ENCODE measurements at places on chromosomes 1 and 21.

- no peak for DNase-seq
These were observed 312 bp downstream of the ARNT start for GRCh38 chr1:150876119-150876454.

DNA sequence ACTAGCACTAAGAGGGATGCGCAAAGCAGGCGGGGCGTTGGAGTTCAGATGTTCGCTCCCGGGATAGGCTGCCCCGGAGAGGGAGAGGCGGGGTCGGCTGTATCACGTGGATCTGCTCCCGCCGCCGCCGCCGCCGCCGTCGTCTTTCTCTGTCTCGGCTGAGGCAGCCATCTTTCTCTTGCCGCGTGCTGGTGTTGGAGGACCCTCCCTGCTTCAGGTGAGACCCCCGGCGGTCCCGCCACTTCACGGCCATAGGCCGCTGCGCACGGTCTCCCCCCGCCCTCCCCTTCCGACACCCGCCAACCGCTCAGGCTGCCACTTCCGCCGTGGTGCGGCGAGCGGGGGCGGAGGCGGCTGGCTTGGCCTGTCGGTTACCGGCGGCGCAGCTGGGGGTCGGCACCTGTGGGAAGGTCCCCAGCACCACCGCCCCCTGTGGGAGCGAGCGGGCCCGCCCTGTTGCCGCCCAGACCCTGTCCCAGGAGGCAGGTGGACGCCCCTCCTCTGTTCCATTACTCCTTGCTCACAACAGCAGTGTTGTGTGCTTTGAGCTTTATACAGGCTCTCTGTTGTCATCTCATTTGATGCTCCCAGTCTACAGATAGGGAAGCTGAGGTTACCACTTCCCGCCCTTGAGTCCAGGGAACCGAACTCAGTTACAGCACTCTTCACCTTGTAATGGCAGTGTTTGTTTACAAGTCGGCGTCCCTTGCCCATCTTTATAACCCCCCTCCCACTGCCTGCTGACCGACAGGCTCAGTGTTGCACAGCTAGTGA is at the start of gene BTF3L4:
Gene BTF3L4 (plus strand): TSS at position 133 of the 774 bp plus-strand sequence. CDS start 3,553 bp downstream, outside the sequence.
- DNase-seq = peak; percentile 79

DNA sequence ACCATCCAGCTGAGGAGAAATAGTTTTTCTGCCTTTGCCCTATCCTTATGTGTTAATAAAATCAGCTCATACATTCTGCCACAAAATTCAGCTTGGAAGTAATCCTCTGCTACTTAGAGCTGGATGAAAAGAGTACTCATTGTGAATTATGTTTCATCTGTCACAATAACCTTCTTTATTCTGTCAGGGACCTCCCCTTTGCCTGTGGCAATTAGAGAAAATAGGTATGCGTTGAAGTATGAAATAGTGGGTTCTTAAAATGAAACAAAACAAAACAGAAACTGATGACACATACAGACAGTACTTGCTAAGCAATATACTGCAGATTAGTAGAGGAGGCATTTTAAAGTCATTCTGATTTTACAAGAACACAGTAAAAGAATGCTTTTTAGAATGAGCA is 578.5 kb downstream of the USP25 start:
- no peak for DNase-seq

- DNase-seq = no peak
These were observed 280.5 kb upstream of the SGIP1 start for GRCh38 chr1:66253330-66253921.

DNA sequence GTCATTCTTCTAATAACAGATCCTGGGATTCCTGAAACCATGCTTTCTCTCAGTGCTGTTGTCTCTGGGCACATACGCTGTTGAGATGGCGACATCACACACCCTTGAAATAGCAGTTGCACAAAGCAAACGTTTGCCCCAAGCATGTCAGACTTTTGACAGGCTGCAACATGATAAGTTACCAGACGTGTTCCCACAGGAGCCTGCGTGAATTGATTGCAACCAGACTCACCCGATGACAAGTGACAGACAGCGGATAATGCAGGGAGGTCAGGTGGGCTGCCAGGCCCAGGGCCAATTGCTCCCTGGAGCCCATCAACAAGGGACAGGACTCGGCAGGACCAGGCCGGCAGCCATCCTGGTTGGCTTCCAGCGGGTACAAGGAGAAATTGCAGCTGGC is 310.9 kb downstream of the SIPA1L2 start:
- no peak for DNase-seq

DNA sequence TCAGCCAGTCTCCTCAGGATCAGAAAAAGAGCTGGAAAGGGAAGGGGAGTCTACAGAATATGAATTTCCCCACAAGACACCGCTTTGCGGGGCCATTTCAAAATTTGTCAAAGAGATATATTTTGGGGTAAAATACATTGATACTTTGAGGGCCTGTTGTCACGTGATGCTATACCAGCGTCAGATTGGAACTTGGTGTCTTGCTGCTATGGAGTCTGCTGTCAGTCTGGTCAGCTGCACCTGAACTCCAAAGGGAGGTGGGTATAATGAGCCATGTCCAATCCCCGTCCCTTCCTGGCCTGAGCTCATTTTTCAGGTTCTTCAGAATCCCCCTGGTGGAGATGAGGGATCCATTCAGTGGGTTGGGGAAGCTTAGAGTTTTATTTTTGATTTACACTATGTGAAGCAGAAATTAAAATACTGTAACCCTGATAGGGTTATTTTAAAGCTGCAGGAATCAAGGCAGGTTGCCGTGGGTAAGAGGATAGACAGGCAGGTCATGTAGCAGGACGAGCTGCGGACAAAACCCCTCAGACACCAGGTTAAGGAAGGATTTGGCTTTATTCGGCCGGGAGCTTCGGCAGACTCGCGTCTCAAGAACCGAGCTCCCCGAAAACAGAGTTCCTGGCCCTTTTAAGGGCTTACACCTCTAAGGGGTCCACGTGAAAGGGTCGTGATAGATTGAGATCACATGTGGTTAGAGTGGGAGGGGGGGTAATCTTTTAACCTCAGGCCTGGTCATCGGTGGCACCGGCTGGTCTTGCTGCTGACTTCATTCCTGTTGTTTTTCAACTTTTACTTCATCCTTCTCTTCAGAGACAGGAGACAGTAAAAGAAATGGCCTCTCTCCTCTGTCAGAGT is 2.2 kb upstream of the POFUT2 start:
- DNase-seq = no peak

GRCh38 chr1:35809114-35810095 is 1.6 kb downstream of the AGO4 start:
- no peak for DNase-seq

- no peak for DNase-seq
These were observed 31.5 kb upstream of the LRP8 start for GRCh38 chr1:53359225-53359933.

DNA sequence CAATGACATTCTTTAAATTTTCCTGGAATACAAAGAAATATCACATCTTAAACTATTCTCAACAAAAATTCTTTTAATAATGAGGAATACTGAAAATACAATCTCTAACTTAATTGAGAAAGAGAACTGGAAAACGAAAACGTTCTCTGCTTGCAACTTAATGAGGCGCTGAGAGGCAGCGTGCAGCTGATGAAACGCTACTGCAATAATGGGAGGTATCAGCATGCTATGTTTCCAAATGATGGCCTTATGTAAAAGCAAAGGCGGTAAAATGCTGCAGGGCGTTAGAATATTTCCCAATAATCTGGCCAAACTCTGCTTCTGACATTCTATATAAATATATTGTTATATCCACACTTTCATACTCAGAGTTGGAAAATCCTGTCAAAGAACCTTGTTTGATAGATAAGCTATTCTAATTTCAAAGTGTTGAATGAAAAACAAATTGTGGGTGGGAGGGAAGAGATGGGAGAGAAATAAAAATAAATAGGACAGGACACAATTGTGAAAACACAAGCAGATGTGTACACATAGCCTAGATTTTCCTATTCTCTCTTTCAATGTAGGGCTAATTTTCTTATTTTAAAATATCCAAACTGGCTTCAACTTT is 70.9 kb downstream of the APP start:
- no peak for DNase-seq

DNA sequence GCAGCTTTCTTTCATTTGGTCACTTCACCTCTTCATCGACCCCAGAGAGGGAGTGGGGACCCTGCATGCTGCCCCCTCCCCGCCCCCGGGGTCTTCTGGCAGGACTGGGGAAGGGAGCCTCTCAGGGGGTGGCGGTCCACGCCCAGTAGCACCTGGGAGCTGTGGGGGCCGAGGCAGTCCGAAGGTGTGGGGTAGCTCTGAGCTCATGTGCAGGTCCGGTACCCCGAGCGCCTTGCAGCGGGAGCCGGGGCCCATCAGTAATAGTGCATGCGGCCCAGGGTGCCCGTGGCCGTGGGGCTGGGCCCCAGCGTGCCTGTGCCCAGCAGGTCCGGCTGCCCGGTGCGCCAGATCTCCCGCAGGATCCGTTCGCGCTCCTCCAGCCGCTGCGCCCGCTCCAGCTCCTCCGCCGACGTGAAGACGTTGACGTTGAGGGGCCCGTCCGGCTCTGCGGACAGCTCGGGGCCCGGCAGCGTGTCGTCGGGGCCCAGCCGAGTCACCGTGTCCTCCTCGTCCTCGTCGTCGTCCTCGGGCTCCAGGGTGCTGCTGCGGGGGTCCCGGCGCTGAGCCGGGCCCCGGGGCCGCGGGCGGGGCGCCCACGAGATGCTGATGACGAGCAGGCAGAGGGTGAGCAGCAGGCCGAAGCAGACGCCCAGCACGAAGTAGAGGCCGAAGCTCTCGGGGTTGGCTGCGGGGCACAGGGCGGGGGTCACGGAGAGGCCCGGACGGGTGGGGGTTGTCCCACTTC is 1.2 kb downstream of the EVA1B start:
- no peak for DNase-seq

- DNase-seq = no peak
These were observed 89.5 kb downstream of the RUNX1 start for GRCh38 chr21:34959607-34960006.

DNA sequence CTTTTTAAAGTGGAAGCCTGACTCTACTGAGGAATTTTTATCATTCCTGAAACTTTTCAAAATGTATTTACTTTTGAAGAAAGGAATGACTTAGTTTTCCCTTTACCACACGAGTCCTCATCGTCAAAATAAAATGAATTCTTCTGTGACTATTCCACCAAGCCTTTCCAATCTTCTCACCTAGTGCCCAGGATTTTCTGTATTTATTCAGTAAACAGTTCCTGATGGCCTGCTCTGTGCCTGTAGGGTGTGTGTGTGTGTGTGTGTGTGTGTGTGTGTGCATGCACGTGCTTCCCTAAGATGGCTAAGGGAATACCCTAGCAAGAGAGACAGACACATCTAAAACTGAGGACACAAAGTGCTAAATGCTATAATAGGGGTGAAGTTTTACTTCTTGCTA is 395.0 kb upstream of the USP24 start:
- DNase-seq = no peak

DNA sequence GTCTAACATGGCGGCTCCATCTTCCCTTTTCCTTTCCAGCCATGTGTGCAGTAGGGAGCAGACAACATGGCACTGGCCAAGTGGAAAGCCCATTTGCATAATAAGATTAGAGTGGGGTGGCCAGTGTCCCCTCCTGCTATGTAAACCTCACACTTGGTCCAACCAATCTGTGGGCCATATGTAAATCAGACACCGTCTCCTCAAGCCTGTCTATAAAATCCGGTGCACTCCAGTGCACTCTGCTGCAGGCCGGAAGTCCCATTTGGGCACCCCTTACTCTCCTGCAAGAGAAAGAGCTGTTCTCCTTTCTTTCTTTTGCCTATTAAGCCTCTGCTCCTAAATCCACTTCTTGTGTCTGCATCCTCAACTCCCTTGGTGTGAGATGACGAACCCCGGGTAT is 44.1 kb downstream of the OLFML3 start:
- no peak for DNase-seq

DNA sequence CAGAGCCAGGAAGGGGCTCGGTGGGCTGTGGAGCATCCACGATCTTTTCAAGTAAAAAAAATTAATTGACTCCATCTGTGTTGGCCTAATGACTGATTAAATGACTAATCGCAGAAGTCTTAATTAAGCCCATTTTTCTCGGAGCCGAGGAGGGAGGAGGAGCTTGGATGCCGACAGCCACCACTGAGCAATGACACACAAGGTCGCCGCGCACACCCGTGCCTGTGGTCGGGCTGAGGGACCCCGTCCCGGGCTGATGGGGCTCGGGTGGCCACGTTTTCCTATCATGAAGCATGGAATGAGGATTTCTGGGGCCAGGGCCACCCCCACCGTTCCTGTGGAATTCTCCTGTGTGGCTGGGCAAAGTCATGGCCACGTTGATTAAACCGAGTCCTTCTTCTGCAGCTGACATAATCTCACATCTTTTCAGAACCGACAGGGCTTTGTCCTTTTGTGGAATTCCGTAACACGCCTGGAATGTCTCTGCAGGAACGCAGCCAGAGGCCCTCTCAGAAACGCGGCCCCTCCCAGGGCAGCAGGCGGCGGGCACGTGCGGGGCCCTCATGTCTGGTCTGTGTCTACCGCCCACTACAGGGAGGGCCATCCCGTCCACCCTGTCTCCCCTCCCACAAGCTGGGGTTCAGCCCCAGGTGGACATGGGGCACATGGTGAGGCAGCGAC is 60.7 kb downstream of the MORN1 start:
- no peak for DNase-seq

DNA sequence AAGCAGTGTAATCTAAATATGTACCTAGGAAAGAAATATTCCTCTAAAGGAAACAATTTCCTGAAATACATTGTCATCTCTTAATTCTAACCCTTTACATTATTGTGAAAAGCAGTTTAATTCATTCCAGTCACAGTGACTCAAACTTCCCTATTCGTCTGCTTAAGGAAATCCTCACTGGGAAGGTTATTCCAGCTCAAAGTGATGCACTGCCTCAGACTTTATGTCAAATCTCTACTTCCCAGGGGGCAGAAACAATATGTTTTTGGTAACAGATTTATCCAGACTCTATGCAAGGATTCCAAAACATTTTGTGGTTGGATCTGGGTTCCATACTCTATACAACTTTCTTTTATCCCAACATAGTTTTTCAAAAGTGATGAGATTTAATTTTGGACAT is 145.2 kb downstream of the NTMT2 start:
- no peak for DNase-seq

- DNase-seq = no peak
These were observed 371.3 kb downstream of the PBX1 start for GRCh38 chr1:164930241-164930640.

- DNase-seq = no peak
These were observed 75.4 kb downstream of the CEP170 start for GRCh38 chr1:243179720-243180119.

- DNase-seq = no peak
These were observed 10.2 kb downstream of the JAK1 start for GRCh38 chr1:64956010-64956640.

DNA sequence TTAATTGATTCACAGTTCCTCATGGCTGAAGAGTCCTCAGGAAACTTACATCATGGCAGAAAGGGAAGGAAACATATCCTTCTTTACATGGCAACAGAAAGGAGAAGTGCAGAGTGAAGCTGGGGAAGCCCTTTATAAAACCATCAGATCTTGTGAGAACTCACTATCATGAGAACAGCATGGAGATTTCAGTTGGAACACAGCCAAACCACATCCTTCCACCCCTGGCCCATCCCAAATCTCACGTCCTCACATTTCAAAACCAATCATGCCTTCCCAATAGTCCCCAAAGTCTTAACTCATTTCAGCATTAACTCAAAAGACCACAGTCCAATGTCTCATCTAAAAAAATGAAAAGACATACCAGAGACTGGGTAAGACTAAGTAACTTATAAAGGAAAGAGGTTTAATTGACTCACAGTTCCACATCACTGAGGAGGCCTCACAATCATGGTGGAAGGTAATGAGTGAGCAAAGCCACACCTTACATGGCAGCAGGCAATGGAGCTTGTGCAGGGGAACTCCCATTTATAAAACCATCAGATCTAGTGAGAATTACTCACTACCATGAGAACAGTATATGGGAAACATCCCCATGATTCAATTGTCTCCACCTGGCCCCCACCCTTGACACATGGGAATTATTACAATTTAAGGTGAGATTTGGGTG is 105.2 kb downstream of the MRPL39 start:
- peak; percentile 90 for DNase-seq

GRCh38 chr1:206792939-206793607 is 20.8 kb upstream of the IL10 start:
- no peak for DNase-seq

Measured in GF-D8 (cell line).